ENCODE measurements at places on chromosomes 2 and 18.
A peak's percentile ranks its signal among the peaks of the same experiment; 100 is the strongest.

DNA sequence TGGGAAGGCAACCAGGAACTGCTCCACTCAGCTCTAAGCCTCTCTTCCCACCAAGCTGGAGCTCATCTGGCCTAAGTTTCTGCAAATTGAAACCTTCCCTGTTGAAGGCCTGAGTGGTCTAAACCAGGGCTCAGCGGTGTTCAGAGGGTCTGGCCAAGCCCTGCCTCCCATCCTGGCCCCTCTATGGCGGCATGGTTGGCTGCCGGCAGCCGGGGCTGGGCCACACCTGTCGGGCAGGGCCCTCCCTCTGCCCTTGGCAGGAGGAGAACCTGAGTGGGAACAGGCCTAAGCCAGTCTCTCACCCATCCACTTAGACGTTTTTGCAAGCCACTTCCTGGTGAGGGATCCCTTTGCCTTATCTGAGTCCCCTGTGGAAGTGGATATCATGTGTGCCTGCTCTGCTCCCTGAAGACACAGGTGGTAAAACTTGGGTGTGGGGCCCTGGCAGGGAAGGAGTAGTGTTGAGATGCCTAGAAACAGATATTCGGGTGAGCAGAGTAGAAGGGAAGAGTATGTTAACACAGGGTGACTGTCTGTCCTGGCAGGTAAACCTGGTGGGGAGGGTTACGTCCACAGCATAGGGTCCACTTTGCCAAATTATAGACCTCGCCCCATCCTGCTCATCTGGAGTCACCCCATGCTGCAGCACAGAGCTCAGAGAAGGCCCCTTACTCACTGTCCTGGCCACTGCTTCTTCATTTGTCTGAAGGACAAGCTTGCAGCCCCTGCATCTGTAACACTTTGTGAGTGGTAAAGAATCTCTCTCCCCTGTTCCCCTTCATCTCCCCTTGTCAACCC is 63.0 kb upstream of the SIX2 start:
- no peak for DNase-seq

GRCh38 chr18:79367989-79368388 is 27.7 kb upstream of the NFATC1 start:
- no peak for DNase-seq

GRCh38 chr18:61551586-61551985 is 218.4 kb downstream of the CDH20 start:
- peak; percentile 81 for DNase-seq

DNA sequence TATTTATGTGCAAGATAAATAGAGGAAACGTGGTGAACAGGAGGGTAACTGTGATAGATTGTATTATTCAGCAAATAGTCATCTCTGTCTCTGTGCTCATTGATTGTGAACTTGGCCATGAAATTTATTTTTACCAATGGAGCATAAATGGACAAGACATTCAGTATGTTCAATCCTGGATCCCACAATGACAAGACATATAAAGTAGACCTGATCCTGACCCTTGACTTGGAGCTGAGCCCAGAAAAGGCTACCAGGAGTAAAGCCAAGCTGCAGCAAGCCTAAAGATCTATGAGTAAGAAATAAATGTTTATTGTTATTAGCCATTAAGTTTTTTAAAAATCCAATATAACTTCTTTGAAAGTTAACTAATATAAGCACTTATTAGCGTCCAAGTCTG is 531.2 kb downstream of the PIK3C3 start:
- DNase-seq: no peak

- no peak for DNase-seq
Observed at GRCh38 chr2:57877811-57878170, 168.8 kb upstream of the VRK2 start.

GRCh38 chr2:236603361-236604015 is 33.9 kb downstream of the ACKR3 start:
- DNase-seq: no peak

- no peak for DNase-seq
Observed at GRCh38 chr2:124024561-124025170, 421 bp upstream of the CNTNAP5 start.

GRCh38 chr2:101770726-101771125 is 73.2 kb downstream of the MAP4K4 start:
- DNase-seq: peak; percentile 45

GRCh38 chr18:77862066-77862757 is 612.6 kb downstream of the GALR1 start:
- no peak for DNase-seq

DNA sequence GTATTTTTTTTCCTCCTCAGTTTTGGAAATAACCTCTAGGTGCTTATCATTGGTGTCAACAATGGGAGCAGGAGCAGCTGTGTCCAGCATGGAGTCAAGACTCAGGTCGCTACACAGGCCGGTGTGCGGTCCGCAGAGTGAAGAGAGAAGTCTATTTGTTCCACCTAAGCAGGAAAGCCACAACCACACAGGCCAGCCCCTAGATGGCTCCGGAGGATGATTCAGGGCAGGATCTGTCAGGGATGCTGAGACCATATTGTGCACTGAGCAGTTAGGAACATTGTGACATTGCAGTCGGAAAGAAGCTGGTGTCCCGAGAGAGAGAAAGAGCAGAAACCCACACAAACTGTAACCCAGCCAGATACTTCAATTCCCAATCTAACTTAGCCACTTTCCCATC is 136.9 kb downstream of the GAREM1 start:
- DNase-seq: no peak

- peak; percentile 58 for DNase-seq
Observed at GRCh38 chr2:96175951-96176350, 30.7 kb upstream of the DUSP2 start.

GRCh38 chr2:152400607-152401214 is 65.7 kb downstream of the FMNL2 start:
- DNase-seq: no peak

- no peak for DNase-seq
Observed at GRCh38 chr2:178506949-178507348, 26.7 kb downstream of the PLEKHA3 start.

DNA sequence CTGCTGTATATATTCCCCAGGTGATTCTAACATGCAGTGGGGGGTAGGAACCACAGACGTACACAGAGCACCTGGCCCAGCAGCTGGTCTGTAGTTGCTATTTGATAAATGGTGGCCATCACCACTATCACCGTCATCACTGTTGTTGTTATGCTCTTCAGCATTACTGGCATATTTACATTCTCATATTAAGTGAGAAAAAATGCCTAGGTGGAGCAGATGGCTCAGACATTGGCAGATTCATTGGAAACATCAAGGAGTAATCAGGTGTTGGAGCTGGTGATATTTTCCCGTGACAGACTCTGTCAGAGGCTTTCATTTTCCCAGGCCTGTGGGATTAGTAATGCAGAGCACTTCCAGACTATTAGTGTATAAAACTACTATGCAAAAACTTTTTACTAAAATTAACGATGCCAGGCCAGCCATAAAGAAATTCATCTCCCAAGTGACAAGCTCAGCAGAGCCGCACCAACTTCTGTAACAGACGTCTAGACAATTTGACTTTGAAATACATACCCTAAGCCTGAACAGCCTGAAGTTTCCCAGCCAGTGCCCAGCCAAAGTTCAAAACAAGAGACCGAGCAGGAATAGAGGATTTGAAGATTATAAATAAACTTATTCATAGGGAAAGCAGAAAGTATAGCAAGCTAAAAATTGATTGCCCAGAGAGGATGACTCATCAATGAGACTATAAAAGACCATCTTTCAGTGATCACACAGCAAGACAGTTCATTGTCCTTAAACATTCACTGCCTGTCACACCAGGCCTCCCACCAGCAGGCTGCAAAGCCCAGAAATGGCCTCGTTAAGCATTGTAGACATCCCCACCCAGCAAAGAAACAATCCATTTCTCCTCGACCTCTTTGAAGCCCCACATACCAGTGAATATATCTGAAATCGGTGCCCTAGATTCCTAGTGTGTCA is 247.4 kb upstream of the CHAC2 start:
- DNase-seq: no peak

DNA sequence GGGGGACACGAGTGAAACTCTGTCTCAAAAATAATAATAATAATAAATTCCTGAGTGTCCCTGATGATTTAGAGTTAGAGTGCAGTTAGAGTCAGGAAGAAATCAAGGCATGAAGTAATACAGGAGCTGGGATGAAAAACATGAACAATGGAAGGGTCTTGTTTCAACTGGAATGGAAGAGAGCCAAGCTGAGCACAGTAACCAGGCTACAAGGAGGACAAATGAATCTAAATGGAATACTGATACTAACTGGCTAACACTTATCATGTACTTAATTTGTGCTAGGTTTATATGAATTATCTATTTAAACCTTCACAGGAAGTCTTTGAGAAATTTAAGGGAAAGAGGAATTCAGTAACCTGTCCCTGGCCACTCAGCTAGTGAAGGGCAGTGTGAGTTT is 38.8 kb upstream of the PSME4 start:
- no peak for DNase-seq

Data from fibroblast of gingiva (primary cell).